ENCODE measurements at places on chromosomes 16 and 17.

GRCh38 chr16:1938316-1938715 is 4.7 kb downstream of the MSRB1 start:
- DNase-seq = no peak

DNA sequence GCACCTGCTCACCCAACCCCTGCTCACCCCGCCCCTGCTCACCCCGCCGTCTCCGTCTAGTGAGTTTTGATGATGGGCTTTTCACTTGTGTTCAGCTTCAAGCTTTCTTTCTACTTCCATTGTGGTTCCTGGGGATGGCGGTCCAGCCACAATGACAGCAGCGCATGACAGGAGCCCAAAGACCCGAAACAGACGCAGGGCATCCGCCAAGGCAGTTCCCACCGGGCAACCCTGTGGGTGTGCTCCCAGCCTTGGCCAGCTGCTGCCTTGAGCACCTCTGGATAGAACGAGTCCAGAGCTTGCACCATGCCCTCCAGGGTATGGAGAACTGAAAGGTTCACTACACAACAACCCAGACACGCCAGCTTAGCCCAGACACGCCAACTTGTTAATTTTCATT is 92.9 kb upstream of the CHMP6 start:
- no peak for DNase-seq

DNA sequence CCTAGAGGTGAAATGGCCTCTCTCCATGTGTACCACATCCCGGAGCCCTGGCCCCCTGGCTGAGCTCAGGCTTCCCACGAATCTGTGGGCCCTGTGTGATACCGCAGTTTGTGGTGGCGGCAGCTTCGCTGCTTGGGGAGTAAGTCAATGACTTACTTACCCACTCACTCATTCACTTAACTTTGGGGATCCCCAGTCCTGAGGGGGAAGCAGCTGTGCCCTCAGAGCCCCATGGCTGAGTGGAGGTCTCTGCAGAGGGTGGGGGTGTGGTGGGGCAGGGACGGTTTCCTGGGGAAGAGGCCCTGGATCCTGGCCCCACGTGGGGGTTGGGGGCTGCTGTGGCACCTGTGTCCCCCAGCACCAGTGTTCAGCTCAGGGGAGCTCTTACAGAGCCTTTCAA is 13.2 kb downstream of the KCNJ12 start:
- DNase-seq = no peak

GRCh38 chr17:76345377-76345974 is 8.2 kb downstream of the PRPSAP1 start:
- no peak for DNase-seq

DNA sequence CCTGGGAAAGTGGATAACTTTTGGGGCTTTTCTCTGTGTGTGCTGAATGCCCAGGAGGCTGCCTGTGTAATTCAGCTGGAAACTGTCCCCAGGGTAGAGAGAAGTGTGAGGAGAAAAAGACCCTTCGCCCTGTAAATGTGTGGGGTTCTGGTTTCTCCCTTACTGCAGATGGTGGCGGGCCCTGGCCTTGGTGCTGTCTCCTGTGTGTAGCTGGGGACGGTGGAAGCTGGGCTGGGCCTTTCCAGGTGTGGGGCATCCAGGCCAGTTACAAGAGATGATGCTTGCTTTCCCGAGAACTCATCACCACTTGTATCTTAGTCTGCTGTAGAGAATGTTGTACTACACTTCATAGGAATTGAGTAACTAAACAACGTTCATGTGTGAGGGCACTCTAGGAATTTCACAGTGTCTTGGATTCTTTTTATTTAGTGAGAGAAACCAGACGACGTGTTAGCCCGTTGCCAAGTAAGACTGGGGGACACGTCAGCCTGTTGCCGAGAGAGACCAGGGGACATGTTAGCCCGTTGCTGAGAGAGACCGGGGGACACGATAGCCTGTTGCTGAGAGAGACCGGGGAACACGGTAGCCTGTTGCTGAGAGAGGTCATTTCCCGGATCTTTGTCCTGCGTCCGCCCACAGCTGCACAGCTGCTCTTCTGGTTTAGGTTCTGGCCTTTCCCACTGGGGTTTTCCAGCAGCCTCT is 43.1 kb downstream of the TBCD start:
- DNase-seq = no peak

All from AG04449 (cell line).